ENCODE measurements at places on chromosomes 6 and 20.

GRCh38 chr6:136521427-136521826 lies 28.8 kb downstream of the MAP7 start:
- no peak for DNase-seq

GRCh38 chr6:18327626-18328025 lies 59.5 kb upstream of the RNF144B start:
- no peak for DNase-seq

- DNase-seq: no peak
These were observed 126.9 kb downstream of the KCNQ5 start for GRCh38 chr6:72748759-72749158.

DNA sequence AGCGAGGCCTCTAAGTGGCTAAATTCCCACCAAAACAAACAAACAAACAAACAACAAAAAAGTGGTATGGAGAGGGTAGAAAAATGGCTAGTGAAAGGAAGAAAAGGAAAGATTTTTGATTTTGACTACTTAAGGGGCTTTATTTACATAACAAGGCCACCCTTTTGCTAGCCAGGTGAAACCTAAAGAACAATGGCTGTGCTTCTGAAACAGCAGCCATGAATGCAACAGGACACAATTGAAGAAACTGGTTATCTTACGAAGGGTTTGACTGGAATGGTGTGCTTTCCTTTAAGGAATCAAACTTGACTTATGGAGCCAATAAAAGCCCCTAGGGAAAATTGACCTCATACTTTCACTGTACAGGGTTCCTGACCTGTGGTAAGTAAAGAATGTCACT lies 68.9 kb downstream of the ERMARD start:
- no peak for DNase-seq

- DNase-seq: no peak
These were observed 75.0 kb downstream of the IRF4 start for GRCh38 chr6:466564-466963.
